Activated T-helper 17 cell treated with anti-CD3 and anti-CD28 coated beads, Interleukin-2, amount 50 U/mL, for 72 hours (primary cell): ENCODE measurements at places on chromosomes 2 and 18. TPM values are rescaled to one million over a fixed set of nuclear protein-coding genes. Genes with fewer than 3 reads are reported as not detected.

REG3A gene
- not detected for total RNA-seq

CHST9 gene
- total RNA-seq, result not detected

CMPK2 gene
- total RNA-seq, result 2.0 TPM

DES gene
- not detected for total RNA-seq

SCN9A gene
- total RNA-seq, result not detected

ARHGAP15 gene
- total RNA-seq, result 98.3 TPM

SLC11A1 gene
- total RNA-seq, result 0.09 TPM

FKBP7 gene
- total RNA-seq, result 1.7 TPM

DCDC2C gene
- not detected for total RNA-seq

SCN2A gene
- total RNA-seq, result 0.05 TPM

LYPD6 gene
- total RNA-seq, result not detected

ACMSD gene
- not detected for total RNA-seq

LCT gene
- total RNA-seq, result 0.45 TPM

CROCC2 gene
- not detected for total RNA-seq

NFATC1 gene
- total RNA-seq, result 20.3 TPM

CCBE1 gene
- total RNA-seq, result 0.08 TPM

GDF7 gene
- total RNA-seq, result 0.02 TPM

ACKR3 gene
- 0.86 TPM for total RNA-seq

UGT1A3 gene
- not detected for total RNA-seq

ECEL1 gene
- total RNA-seq, result not detected

PROKR1 gene
- not detected for total RNA-seq

UGT1A7 gene
- not detected for total RNA-seq

TEKT4 gene
- not detected for total RNA-seq

IL18R1 gene
- 27.7 TPM for total RNA-seq

PROM2 gene
- 0.90 TPM for total RNA-seq

CCDC74B gene
- total RNA-seq, result 4.4 TPM

ZBTB7C gene
- 0.40 TPM for total RNA-seq
